Activated naive CD8-positive, alpha-beta T cell treated with anti-CD3 and anti-CD28 coated beads for 36 hours (primary cell): ENCODE measurements at places on chromosomes 12 and 14. TPM values are rescaled to one million over a fixed set of nuclear protein-coding genes. Genes with fewer than 3 reads are reported as not detected.

GRCh38 chr14:51521764-51522163 is 129.9 kb upstream of the FRMD6 start:
- H3K27ac ChIP-seq: no peak overlapping the region
- no peaks in the 10 kb centered on the region for H3K36me3 ChIP-seq
- H3K4me1 ChIP-seq: peaks cover 2% of the 10 kb centered on the region

MSI1 gene
- total RNA-seq: 0.60 TPM

- no peaks in the 10 kb centered on the region for H3K36me3 ChIP-seq
- H3K27me3 ChIP-seq: no peaks in the 10 kb centered on the region
- no peak overlapping the region for H3K27ac ChIP-seq
- H3K4me1 ChIP-seq: peaks cover 6% of the 10 kb centered on the region
- DNase-seq: no peak
- H3K4me3 ChIP-seq: no peak overlapping the region
These were observed 147.8 kb downstream of the GCH1 start for GRCh38 chr14:54754623-54755386.

GRCh38 chr12:88400302-88400701 is 180.0 kb downstream of the KITLG start:
- H3K4me3 ChIP-seq: no peak overlapping the region
- H3K4me1 ChIP-seq: peaks cover 3% of the 10 kb centered on the region
- peaks cover 3% of the 10 kb centered on the region for H3K27me3 ChIP-seq
- H3K36me3 ChIP-seq: no peaks in the 10 kb centered on the region

GRCh38 chr14:104346608-104347007 is 208.2 kb downstream of the KIF26A start:
- H3K36me3 ChIP-seq: no peaks in the 10 kb centered on the region
- no peak overlapping the region for H3K4me3 ChIP-seq
- no peak overlapping the region for H3K27ac ChIP-seq

GPR162 gene
- total RNA-seq: 0.76 TPM

- no peaks in the 10 kb centered on the region for H3K36me3 ChIP-seq
- no peak overlapping the region for H3K27ac ChIP-seq
- no peaks in the 10 kb centered on the region for H3K4me1 ChIP-seq
- no peak for DNase-seq
- H3K27me3 ChIP-seq: peaks cover 32% of the 10 kb centered on the region
- H3K4me3 ChIP-seq: no peak overlapping the region
These were observed 2.3 kb downstream of the PIWIL1 start for GRCh38 chr12:130339951-130340350.

DNA sequence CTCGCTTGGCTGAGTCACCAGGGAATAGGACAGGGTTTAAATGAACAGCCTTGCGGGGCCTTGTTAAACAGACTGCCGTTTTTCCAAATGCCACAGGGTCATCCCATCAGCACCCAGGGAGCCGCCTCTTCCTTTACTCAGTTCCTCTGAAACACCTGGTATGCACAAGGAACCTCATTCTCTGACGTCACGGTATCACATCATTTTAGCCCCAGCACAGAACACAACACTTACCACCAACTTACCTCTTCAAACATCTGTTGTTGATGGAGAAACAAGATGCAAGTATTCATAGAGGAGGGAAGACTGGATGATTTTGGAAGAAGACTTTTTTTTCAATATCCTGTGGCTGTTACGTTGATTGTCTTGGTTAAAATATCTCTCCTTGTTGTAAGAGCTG is 535.3 kb upstream of the TMEM132C start:
- H3K27ac ChIP-seq: no peak overlapping the region
- no peak for DNase-seq
- H3K36me3 ChIP-seq: no peaks in the 10 kb centered on the region
- H3K4me1 ChIP-seq: no peaks in the 10 kb centered on the region
- no peaks in the 10 kb centered on the region for H3K27me3 ChIP-seq

GRCh38 chr14:100440207-100440631 is 117.1 kb downstream of the SLC25A47 start:
- no peak overlapping the region for H3K4me3 ChIP-seq
- DNase-seq: peak; percentile 43
- H3K27ac ChIP-seq: no peak overlapping the region
- peaks cover 34% of the 10 kb centered on the region for H3K4me1 ChIP-seq
- no peaks in the 10 kb centered on the region for H3K27me3 ChIP-seq

DNA sequence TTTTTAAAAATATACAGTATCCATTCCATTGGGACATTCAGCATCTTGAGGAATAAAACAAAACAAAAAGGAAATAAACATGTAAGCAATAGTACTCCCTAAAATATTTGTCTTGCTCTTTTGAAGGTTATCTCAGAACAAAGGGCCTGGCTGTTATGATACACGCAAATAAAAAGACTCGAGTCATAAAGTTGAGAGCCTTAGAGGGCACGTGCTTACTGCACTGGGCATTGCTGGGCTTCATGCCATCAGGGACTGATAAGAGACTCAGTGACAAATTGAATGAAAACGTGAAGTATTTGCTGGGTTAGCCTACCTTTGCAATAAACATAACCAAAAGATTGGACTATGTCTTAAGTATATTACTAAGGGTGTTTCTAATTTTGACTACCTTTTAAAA is 118.9 kb downstream of the SLC35F4 start:
- no peak overlapping the region for H3K27ac ChIP-seq
- H3K27me3 ChIP-seq: no peaks in the 10 kb centered on the region
- H3K4me1 ChIP-seq: no peaks in the 10 kb centered on the region
- DNase-seq: no peak
- H3K4me3 ChIP-seq: no peak overlapping the region
- H3K36me3 ChIP-seq: no peaks in the 10 kb centered on the region

PELI2 gene
- 2.1 TPM for total RNA-seq

DNA sequence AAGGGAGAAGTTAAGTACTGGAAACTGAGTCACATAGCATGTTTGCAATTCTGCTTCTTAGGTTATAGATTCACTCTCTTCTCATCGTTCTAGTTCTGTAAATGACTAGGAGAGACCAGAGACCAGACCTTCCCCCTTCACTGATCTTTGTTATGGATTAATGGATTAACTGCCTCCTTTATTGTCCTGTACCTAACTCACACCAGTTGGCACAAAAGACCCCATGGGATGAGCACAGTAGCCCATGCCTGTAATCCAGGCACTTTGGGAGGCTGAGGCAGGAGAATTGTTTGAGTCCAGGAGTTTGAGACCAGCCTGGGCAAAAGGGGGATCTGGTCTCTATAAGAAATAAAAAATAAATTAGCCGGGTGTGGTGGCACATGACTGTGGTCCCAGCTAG is 20.8 kb downstream of the BCAT1 start:
- no peak for DNase-seq
- H3K4me1 ChIP-seq: peaks cover 13% of the 10 kb centered on the region
- H3K27me3 ChIP-seq: peaks cover 43% of the 10 kb centered on the region
- H3K27ac ChIP-seq: no peak overlapping the region

EFS gene
- total RNA-seq: not detected

DNA sequence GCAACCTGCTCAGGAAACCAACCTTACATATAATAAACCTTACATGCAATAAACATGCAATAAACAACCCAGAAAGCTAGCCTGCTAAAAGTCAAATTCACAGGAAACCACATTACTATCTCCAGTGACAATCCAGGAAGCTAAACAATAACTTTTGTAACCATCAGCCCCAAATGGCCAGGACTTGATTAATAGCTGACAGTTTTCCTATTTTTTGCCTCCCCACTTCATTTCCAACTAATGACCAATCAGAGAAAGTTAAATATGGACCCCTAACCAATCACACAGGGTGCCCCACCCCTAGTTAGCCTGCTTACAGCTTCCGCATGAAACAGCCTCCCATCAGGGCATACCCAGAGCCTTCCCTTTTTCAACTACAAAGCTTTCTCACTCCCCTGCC is 152.2 kb upstream of the LMNTD1 start:
- H3K4me3 ChIP-seq: no peak overlapping the region
- H3K27ac ChIP-seq: no peak overlapping the region
- H3K4me1 ChIP-seq: no peaks in the 10 kb centered on the region
- no peak for DNase-seq
